ENCODE measurements at places on chromosomes 11 and 22.

DNA sequence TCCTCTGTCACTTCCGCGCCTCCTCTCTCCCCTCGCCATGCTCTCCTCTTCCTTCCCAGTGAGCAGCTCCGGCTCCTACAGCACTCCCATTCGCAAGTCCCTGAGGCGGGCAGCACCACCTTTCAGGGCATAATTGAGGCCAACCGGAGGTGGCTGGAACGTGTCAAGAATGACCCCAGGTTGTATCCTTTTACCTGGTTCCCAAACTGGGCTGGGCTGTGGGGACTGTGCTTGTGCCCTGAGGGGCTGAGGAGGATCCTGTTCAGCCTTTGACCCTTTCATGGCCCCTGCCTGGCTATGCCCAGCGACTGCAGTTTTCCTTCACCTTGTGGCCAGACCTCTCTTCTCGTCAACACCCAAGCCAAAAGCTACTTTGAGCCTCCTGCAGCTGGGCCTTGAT, 84.1 kb downstream of the CEP164 start:
- no peak for DNase-seq

GRCh38 chr22:36288571-36289405, 35.9 kb downstream of the APOL1 start:
- DNase-seq, result no peak

GRCh38 chr11:87355596-87355995, 317.9 kb downstream of the TMEM135 start:
- DNase-seq, result no peak

DNA sequence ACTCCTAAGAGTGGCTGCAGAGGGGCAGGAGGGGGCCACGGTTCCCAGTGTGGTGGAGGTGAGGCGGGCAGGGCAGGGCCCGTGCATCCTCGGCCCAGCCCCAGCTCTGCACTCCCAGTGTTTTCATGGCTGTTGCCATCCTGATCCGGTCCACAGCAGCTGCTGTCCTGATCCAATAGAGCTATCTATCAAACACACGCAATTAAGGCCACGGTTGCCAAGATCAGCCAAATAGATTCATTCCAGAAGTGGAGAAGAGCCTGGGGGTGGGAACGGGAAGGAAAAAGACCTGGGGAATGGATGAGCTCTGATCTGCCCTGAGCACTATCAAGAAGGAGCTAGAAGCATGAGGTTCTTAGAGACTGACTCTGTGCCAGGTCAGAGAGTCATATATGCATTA, 160.9 kb upstream of the SYT13 start:
- no peak for DNase-seq

- no peak for DNase-seq
Measured at GRCh38 chr22:30212363-30212995, 34.1 kb downstream of the LIF start.

DNA sequence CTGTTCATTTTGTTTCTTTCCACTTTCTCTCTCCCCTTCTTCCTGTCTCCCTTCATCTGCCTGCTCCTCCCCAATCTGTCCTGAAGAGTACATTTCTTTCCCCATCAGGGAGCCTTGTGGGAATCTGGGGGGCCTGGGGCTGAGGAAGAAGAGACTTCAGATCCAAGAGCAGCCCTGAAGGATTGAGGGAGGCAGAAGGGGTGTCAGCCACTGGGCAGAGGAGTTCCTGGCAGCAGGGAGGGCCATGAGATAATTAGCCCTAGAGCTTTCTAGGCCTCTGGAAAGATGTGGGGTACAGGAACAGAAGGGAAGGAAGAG, 24.4 kb upstream of the OAF start:
- no peak for DNase-seq

- DNase-seq, result peak; percentile 17
Measured at GRCh38 chr22:17205432-17205831, 13.8 kb downstream of the ADA2 start.

- DNase-seq, result no peak
Measured at GRCh38 chr11:43751726-43752125, 71.2 kb downstream of the HSD17B12 start.

DNA sequence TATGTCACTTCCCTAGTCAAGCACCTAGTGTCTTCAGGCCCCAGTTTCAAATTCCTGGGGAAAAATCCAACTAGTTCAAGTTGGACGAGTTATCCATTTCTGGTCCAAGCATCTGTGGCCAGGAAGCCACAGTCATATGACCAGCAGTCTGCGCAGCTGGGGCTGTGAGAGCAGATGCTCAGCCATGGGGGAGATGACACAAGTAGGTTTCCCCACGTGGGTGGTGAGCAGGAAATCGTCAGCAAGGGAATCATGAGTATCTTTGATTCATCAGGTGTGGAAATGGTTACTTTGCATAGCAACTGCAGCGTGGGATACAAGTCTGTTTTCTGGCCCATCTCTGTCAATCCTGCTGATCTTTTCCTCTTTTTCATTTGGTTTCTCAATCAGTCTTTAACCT, 185.3 kb downstream of the C11orf91 start:
- no peak for DNase-seq

DNA sequence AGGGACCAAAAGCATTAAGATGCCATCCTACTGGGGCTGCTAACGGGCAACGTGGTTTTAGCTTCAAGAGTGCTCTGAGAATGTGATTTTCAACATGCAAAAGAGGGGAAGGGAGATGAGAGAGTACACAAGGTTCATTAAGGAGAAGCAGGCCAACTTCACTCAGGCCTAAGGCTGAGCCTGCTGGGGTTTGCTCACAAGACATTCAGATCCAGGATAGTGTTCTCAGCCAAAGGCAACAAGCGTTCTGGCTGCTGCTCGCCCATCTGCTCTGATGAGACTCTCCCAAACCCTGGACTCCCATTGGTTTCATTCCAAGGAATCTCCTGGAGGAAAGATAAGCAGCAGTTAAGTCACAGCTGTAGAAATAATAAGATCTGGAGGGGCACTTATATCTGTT, 23.6 kb upstream of the UPB1 start:
- DNase-seq, result no peak

- no peak for DNase-seq
Measured at GRCh38 chr22:28025333-28025732, 106.3 kb upstream of the PITPNB start.

DNA sequence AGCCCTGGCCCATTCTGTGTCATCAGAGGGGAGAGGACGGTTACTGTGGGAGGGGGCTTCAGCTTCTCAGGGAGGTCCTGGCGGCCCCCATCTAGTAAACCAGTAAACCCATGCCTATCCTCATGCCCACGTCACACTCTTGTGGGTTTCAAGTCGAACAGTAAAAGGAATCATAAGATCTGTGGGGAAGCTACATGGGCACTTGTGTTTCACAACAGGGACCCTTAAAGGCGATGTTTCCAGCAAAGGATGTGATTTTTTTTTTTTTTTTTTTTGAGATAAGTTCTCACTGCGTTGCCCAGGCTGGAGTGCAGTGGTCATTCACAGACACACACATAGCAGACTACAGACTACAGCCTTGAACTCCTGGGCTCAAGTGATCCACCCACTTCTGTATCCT, 9.2 kb upstream of the PARVG start:
- no peak for DNase-seq

GRCh38 chr11:15396778-15397177, 282.1 kb downstream of the INSC start:
- DNase-seq, result no peak

GRCh38 chr11:86101941-86102407, 33.1 kb upstream of the PICALM start:
- peak; percentile 30 for DNase-seq

DNA sequence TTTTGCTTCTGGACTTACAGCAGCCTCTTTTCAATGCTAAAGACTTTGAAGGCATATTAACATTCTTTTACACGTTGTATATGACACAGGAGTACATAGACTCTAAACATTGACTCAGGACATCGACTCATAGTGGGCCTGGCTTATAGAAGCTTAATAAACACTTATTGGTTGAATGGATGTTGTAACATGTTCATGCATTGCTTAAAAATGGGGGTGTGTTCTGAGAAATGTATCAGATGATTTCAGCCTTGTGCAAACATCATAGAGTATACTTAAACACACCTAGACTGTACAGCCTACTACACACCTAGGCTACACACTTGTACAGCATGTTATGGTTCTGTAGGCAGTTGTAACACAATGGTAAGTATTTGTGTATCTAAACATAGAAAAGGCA, 17.9 kb downstream of the TTC17 start:
- no peak for DNase-seq

GRCh38 chr22:35728639-35729308, 11.1 kb downstream of the APOL5 start:
- DNase-seq, result peak; percentile 85

DNA sequence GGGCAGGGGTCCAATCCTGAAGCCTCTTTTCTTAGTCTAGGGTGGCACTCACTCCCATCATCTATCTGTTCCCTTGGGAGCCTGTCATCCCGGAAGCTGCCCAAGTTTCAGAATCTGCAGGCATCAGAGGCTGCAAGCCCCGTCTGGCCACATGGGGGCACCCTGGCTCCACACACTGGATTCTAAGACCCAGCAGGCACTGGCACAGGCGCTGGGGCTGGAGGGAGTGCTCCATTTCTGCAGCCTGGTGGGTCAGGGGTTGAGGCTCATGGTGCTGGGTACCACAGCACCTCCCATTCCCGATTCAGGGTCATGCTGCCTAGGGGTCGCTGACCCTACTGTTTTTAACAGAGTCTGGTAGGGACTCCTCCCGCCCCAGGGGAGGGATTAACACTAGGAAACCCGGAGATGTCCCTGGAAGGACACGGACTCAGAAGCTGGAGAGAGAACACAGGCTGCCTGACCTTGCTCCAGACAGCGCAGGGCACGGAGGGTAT, 243.9 kb upstream of the SYN3 start:
- DNase-seq, result peak; percentile 35

- DNase-seq, result no peak
Measured at GRCh38 chr11:2316169-2316962, 14.6 kb downstream of the TSPAN32 start.

DNA sequence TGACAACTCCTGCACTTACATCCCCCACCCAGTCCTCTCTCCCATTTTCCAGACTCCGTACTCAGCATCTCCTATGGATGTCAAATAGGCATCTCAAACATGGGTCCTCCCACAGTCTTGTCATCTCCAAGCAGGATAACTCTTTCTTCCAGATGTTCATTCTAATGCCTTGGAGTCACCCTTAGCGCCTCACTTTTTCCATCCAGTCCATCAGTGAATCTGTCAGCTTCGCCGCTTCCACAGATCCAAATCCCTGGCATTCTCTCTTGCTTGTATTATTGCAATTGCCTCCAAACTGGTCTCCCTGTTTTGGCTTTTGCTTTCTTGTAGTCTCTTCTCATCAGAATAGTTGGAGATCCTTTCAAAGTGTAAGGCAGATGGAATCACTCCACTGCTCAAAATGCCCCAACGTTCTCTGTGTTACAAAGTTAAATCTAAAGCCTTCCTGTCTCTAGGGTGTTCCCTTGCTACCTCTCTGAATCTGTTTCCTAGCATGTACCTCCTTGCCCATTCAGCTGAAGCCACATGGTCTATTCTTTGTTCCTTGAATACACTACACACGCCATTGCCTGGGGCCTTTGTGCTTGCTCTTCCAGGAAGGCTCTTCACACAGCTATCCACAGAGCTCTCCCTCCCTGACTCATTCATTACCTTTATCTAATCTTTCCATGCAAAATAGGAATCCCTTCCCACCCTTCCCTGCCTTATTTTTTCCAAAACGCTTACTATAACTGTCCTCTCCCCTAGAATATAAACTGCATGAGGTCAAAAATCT, 64.8 kb downstream of the UBASH3B start:
- no peak for DNase-seq

DNA sequence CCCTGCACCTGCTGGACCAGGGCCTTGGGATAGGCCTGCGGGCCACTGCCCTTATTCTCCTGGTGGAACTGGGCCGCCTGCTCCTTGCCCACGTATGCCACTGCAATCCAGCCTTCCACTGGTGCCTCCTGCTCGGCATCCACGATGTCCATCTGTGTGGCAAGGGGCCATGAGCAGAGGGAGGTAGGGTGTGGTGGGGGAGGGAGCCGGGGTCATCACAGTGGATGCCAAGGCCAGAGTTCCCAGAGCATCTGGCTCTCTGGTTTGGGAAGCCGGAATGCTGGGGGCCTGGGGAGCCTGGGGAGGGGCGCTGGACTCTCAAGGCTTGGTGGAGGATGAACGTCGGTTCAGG, 627 bp downstream of the RNF215 start:
- DNase-seq, result no peak

GRCh38 chr11:44684859-44685281, 41.9 kb upstream of the TSPAN18 start:
- no peak for DNase-seq

- no peak for DNase-seq
Measured at GRCh38 chr11:10032935-10033334, 261.1 kb downstream of the SBF2 start.

- DNase-seq, result peak; percentile 80
Measured at GRCh38 chr11:129750343-129751292, 65.0 kb upstream of the TMEM45B start.

- DNase-seq, result no peak
Measured at GRCh38 chr22:28978863-28979796, 82.5 kb downstream of the C22orf31 start.

DNA sequence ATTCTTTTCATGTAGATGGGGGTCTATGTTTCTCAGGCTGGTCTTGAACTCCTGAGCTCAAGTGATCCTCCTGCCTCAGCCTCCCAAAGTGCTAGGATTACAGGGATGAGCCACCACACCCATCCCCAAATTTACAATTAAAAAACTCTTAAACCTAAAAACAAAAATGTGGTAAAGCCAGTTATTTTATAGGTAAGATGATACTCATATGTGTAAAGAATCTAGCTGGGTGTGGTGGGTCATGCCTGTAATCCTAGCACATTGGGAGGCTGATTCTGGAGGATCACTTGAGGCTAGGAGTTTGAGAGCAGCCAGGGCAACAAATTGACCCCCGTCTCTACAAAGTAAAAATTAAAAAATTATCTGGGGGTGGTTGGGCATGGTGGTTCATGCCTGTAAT, 4.0 kb upstream of the RBM14 start:
- no peak for DNase-seq

- DNase-seq, result no peak
Measured at GRCh38 chr11:87976009-87976408, 199.2 kb downstream of the RAB38 start.

DNA sequence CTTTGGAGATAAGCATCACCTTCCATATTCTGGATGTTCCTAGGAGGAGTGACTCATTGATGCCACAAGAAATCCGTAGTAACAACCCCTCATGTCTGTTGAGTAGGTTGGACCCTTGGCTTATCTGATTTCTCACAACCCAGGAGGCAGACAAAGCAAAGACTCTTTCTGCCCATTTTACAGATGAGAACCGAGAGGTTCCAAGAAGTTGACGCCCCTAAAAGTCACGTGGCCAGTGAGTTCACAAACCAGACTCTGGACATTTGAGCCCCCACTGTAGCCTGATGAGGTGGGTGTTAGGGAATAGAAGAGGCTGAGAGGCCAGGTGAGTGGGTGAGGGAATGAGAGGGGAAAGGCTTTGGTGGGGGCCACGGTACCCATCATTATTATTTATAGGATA, 70.3 kb downstream of the TSPAN18 start:
- no peak for DNase-seq

DNA sequence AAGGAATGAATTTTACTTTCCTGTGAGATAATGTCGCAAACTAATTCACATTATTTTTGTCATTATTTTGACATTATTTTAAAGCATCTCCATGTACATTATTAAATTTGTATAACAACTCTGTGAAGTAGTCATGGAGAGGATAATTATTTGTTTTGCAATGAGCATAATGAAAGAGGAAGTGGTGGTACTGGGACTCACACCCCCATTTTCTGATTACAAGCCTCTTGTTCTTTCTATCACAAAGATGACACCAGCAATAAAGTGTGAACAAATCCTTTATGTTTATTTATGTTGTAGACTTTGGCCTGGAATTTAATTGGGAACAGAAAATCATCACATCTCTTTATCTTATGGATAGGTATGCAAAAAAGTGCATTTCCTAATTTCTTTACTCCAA, 522.6 kb downstream of the TMEM135 start:
- no peak for DNase-seq

- no peak for DNase-seq
Measured at GRCh38 chr22:31120642-31121041, 2.1 kb upstream of the INPP5J start.
